ENCODE measurements at places on chromosomes 3 and 15.

GRCh38 chr3:69791919-69792399 is 52.7 kb downstream of the MITF start:
- DNase-seq, result no peak

DNA sequence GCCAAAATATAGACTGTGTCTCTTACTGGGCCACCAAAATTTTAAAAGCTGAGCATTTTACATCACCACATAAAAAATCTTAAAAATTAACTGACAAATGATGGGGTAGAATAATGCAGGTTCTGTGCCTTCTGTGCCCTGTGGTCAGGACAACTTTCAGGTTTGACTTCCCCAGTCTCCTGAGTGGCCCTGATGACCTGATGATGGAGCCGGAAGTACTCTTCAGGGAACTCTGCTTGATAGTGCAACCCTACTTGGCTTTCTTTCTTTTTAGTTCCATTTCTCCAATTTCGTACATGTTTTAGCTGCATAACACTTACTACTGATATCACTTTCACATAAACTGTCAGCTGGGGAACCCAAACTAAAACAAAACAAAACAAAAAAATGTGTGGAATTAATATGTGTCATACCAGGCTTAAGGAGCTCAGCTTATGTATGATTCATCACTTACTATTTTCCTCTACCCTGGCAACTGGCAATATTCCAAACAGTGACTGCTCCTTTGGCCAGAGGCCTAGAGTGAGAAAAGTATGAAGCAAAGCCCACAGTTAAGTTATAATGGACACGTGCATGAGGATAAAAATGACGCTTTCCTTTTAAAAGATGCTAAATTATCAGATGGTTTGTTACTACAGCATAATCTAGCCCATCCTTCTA is 194.3 kb downstream of the BCHE start:
- no peak for DNase-seq

DNA sequence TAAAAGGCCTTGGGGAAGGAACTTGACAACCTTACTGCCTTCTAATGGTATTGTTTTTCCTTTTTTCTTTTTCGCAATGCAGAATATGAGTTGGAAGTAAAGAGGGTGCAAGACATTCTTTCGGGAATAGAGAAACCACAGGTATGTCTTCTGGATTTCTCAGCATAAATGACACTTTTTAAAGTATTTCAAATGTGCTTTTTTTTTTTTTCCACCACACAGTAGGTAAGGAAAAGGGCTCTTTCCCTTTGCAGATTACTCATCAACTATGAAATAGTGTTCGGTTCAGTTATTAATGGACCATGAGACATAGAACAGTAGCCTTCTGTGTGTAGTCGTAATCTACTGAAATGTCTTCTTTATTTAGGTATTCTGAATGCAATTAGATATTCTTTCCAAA is 162.4 kb downstream of the GHSR start:
- DNase-seq, result no peak

GRCh38 chr3:12768579-12769527 is 9.8 kb upstream of the TMEM40 start:
- no peak for DNase-seq

DNA sequence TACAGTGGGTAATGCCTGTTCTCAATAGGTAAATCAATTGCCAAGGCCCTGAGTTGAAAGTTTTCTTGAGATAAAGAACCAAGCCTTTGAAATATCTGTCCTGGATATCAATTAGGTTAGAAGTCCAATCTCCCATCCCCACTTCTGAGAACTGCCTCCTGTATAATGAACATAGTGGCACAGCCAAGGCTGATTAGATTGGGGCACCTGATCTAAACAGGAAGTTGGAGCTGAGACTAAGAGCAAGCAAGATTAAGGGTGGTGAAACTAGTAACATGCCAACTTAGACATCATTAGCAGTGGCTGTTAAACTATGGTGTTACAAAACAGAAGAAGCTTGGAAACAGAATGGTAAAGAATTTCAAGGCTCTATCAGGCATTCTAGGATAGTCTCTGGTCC is 137.7 kb upstream of the TMEM108 start:
- DNase-seq, result no peak

- no peak for DNase-seq
These were observed 534.0 kb upstream of the NAALADL2 start for GRCh38 chr3:174325171-174325570.

DNA sequence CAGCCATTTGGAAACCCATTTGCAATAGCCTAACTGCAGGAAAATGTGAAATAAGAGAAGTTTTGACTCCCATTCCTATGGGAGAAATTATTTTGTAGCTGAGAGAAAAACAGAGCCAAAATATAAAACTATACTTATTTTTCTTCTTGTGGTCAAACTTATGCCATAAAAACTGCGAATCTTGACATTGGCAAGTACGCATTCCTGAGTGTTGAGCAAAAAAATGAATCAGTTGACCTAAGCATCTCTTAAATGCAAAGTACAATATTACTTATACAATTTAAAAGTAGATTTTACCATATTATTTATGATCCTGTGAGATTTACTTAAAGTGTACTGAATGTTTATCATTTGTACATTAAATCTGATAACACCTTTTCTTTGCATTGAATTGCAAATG is 50.1 kb upstream of the CMC1 start:
- no peak for DNase-seq
